ENCODE measurements at places on chromosomes 4 and X. TPM values are rescaled to one million over a fixed set of nuclear protein-coding genes. Genes with fewer than 3 reads are reported as not detected.

DNA sequence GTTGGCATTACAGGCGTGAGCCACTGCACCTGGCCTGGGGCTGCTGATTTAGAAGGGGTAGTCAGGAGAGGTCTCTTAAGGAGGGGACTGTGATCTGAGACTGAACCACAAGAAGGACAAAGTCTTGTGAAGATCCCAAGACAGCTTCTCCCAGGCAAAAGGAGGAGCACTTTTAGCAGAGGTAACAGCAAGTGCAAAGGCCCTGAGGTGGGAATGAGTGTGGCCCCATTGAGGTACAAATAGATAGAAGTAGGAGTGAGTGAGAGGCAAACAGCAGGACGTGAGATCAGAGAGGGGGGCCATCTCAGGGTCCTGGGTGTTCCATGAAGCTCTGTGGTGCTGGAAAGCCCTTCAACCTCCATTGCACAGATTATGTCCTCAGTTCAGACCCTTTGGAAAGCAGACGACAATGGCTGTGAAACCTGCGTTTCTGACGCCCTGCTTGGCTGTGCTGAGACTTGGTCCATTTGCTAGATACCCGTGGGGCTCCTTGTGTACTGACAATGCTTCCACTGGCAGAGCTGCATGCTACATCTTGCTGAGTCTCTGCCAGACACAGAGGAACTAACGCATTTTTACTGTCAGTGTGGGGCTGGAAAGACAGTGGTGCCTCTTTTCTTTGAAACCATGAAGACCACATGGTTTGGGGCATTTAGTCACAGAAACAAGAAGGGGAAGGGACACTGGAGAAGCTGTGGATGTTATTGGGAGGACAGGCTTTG, 1.3 kb upstream of the CCKAR start:
- H3K27me3 ChIP-seq, result no peaks in the 10 kb centered on the region
- H3K36me3 ChIP-seq, result no peaks in the 10 kb centered on the region
- H3K4me3 ChIP-seq, result no peak overlapping the region
- no peaks in the 10 kb centered on the region for H3K4me1 ChIP-seq
- H3K27ac ChIP-seq, result no peak overlapping the region

GRCh38 chr4:2126309-2127043, 67.3 kb downstream of the NAT8L start:
- H3K27ac ChIP-seq, result no peak overlapping the region
- H3K36me3 ChIP-seq, result no peaks in the 10 kb centered on the region
- no peak overlapping the region for H3K4me3 ChIP-seq
- no peaks in the 10 kb centered on the region for H3K4me1 ChIP-seq

Gene TLL1
- total RNA-seq, result 7.4 TPM

- H3K4me1 ChIP-seq, result peaks cover 6% of the 10 kb centered on the region
- no peaks in the 10 kb centered on the region for H3K27me3 ChIP-seq
- no peak overlapping the region for H3K27ac ChIP-seq
- H3K36me3 ChIP-seq, result no peaks in the 10 kb centered on the region
- no peak for DNase-seq
Measured at GRCh38 chr4:139843641-139844040, 178.0 kb downstream of the MGST2 start.

Gene FGF16
- total RNA-seq, result not detected

DNA sequence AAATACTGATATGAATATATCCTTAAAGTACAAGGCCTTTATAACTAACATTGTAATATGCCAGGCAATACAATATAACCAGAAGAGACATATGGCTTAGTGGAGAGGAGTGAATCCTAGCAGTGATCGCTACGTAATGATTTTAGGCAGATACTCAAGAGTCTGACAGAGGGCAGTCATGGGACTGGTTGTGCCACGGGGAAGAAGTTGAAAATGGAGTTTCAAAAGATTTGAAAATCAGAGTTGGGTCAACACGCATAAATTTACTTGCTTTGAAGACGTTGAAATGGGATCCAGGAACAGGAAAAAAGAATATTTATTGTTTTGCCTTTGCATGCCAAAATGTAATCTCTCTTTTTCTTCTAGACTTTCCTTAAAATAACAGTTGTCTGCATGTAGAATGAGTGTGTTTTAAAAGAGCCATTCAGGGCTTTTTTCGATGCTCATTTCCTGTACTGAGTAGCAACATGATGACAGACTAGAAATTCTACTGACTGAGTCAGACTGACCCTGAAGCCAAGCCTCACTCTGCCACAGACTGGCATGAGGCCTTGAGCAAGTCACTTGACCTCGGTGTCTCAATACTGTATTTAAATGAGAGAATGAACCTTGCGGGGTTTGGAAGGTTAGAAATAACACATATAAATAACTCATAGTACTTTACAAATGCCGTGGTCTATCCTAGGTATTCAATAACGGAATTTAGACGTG, 8.1 kb upstream of the SMS start:
- DNase-seq, result no peak
- H3K36me3 ChIP-seq, result no peaks in the 10 kb centered on the region
- H3K4me1 ChIP-seq, result no peaks in the 10 kb centered on the region
- no peaks in the 10 kb centered on the region for H3K27me3 ChIP-seq
- H3K4me3 ChIP-seq, result no peak overlapping the region
- no peak overlapping the region for H3K27ac ChIP-seq

Gene SCML1
- total RNA-seq, result 14.0 TPM

DNA sequence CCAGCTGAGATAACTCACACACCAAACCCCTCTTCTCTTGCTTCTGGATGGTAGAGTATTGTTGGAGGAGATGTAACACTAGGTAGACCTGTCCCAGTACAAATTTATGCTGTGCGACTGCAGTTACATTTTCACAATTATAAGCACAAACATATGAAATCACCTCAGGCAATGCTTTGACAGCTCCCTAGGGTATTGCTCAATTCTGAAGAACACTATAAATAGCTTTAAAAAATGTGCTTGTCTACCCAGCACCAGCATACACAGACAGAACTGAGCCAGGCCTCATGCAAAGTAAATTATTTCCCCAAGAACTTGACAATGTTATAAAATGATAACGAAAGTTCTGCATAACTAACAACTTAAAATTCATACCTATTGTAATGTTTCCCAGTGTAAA, 1999.1 kb upstream of the ADGRL3 start:
- DNase-seq, result no peak
- no peaks in the 10 kb centered on the region for H3K4me1 ChIP-seq
- no peaks in the 10 kb centered on the region for H3K36me3 ChIP-seq
- H3K27ac ChIP-seq, result no peak overlapping the region
- H3K27me3 ChIP-seq, result no peaks in the 10 kb centered on the region

GRCh38 chr4:81754169-81754568, 282.5 kb upstream of the RASGEF1B start:
- no peak overlapping the region for H3K27ac ChIP-seq
- no peaks in the 10 kb centered on the region for H3K27me3 ChIP-seq
- H3K4me3 ChIP-seq, result no peak overlapping the region
- no peak for DNase-seq

GRCh38 chr4:80790152-80790551, 240.4 kb upstream of the BMP3 start:
- no peaks in the 10 kb centered on the region for H3K27me3 ChIP-seq
- no peaks in the 10 kb centered on the region for H3K36me3 ChIP-seq
- DNase-seq, result no peak

Gene FAM184B
- not detected for total RNA-seq

Gene ACE2
- total RNA-seq, result 2.5 TPM

Gene MGST2
- total RNA-seq, result 137 TPM

- no peaks in the 10 kb centered on the region for H3K27me3 ChIP-seq
- no peaks in the 10 kb centered on the region for H3K4me1 ChIP-seq
- no peak for DNase-seq
- H3K4me3 ChIP-seq, result no peak overlapping the region
- H3K36me3 ChIP-seq, result no peaks in the 10 kb centered on the region
Measured at GRCh38 chrX:14676431-14676830, 147.1 kb downstream of the GLRA2 start.

DNA sequence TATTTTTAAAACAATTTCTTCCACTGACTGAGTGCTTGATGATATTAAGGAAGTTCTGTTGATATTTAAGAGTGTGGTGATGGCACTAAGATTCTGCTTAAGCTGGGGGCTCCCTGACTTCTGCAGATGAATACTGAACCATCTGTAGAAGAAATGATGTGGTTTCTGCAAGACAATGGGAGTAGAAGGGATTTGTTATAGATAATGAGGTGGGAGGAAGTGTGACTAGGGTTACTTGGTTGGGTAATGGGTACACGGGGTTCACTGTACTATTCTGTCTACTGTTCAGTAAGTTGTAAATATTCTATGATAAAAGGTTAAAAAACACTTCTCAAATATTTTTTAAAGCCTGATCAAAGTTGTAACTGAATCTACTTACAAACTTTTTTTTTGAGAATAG, 60.9 kb upstream of the TXK start:
- no peak for DNase-seq
- H3K4me1 ChIP-seq, result no peaks in the 10 kb centered on the region
- H3K4me3 ChIP-seq, result no peak overlapping the region
- H3K27me3 ChIP-seq, result no peaks in the 10 kb centered on the region
- no peaks in the 10 kb centered on the region for H3K36me3 ChIP-seq
- H3K27ac ChIP-seq, result no peak overlapping the region

DNA sequence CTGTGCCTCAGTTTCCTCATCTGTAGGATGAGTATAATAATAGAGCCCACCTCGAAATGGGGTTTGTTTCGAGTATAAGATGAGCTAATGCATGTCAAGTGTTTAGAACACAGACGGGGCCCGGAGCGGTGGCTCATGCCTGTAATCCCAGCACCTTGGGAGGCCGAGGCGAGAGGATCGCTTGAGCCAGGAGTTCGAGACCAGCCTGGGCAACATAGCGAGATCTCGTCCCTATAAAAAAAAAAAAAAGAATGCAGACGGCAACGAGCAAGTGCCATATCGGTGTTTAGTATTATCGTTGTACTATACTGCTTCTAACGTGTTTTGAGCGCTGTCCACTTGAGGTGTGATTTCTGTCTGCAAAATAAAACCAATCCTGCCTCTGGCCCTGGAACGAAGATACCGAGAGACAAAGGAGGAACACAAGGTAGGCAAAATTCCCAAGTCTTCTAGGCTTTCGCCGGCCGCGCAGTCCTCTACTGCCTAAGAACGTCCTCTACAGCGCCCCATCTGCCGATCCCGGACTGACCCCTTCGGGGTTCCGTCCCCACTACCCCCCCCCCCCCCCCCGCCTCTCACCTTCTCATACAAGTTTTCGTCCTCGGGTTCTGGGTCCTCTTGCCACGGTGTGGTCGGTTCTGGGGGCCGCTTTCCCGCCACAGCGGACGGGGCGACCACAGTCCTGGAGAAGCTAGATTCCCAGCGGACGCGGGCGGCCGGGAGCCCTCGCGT, 442 bp downstream of the NDUFB11 start:
- peak overlapping the region; percentile 96 for H3K27ac ChIP-seq
- peaks cover 5% of the 10 kb centered on the region for H3K4me1 ChIP-seq
- H3K36me3 ChIP-seq, result no peaks in the 10 kb centered on the region
- H3K27me3 ChIP-seq, result no peaks in the 10 kb centered on the region

DNA sequence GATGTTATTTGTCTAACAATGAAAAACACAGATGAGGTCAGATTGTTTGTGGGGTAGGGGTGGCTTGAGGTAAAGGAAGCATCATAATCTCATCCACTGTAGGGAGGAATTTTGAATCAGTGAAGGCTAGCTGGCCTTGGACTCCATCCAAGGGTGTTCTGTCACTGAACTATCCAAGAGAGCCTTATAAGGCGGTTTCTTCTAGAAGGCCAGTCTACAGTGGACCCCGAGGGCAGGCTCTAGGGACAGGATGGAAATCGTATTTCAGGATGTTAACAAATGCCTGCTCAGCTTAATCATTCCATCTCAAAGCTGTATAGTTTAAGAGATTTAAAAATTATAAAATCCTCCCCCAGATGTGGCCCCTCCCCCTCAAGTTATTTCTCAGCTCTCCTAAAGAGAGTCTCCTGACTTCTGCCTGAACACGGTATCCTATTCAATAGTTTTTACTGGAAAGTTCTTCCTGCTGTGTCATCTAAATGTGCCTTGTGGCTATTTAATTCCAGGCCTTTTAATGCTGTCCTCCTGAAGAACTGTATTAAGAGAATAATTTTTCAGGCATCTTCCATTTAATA, 8.0 kb downstream of the IGFBP7 start:
- H3K4me1 ChIP-seq, result no peaks in the 10 kb centered on the region
- peak overlapping the region; percentile 78 for H3K27ac ChIP-seq
- peak; percentile 53 for DNase-seq

- H3K36me3 ChIP-seq, result no peaks in the 10 kb centered on the region
- no peak overlapping the region for H3K27ac ChIP-seq
- no peak overlapping the region for H3K4me3 ChIP-seq
- no peaks in the 10 kb centered on the region for H3K4me1 ChIP-seq
- H3K27me3 ChIP-seq, result no peaks in the 10 kb centered on the region
Measured at GRCh38 chrX:124328765-124329164, 3.7 kb upstream of the TEX13D start.

DNA sequence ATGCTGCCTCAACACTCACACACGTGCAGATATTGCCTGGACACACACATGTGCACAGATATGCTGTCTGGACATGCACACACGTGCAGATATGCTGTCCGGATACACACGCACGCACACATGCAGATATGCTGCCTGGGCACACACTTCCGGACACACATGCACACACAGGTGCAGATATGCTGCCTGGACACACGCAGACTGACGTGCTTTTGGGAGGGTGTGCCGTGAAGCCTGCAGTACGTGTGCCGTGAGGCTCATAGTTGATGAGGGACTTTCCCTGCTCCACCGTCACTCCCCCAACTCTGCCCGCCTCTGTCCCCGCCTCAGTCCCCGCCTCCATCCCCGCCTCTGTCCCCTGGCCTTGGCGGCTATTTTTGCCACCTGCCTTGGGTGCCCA, 14.7 kb downstream of the FGFRL1 start:
- no peak overlapping the region for H3K27ac ChIP-seq
- peaks cover 10% of the 10 kb centered on the region for H3K36me3 ChIP-seq
- peak; percentile 59 for DNase-seq
- H3K27me3 ChIP-seq, result no peaks in the 10 kb centered on the region

- no peak for DNase-seq
- no peak overlapping the region for H3K4me3 ChIP-seq
- peak overlapping the region; percentile 26 for H3K27ac ChIP-seq
Measured at GRCh38 chr4:137705171-137705783, 173.0 kb upstream of the PCDH18 start.

GRCh38 chr4:98110214-98110613, 33.1 kb downstream of the STPG2 start:
- no peak overlapping the region for H3K27ac ChIP-seq
- no peaks in the 10 kb centered on the region for H3K36me3 ChIP-seq
- no peaks in the 10 kb centered on the region for H3K4me1 ChIP-seq
- H3K27me3 ChIP-seq, result no peaks in the 10 kb centered on the region
- no peak overlapping the region for H3K4me3 ChIP-seq

Gene NRK
- not detected for total RNA-seq

DNA sequence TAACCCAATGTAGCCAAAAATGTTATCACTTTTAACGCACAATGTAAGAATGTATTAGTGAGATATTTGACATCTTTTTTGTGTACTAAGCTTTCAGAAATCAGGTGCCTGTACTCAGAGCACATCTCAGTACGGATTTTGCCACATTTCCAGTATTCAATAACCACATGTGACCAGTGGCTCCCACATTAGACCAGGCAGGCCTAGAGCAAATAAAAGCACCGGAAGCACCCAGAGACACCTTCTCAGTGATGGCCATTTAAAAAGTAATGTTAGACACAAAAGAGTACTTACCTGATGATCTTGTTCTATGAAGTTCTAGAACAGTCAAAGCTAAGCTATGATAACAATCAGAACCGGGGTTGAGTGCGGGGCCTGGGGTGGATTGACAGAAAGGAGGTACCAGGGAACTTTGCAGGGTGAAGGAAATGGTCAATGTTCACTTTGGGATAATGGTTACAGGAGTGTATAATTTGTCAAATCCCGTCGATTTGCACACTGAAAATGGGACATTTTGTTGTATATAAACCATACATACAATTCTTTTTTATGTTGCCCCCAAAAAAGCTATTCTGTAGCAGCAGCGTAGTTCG, 1.2 kb downstream of the CTPS2 start:
- no peak for DNase-seq
- H3K4me1 ChIP-seq, result no peaks in the 10 kb centered on the region
- H3K4me3 ChIP-seq, result peak overlapping the region; percentile 53
- H3K27me3 ChIP-seq, result no peaks in the 10 kb centered on the region

Gene PDE5A
- 46.2 TPM for total RNA-seq
